Non-pigmented ciliary epithelial cell (primary cell): ENCODE measurements at places on chromosomes 13 and 19.

- no peak for DNase-seq
These were observed 2.9 kb upstream of the C2CD4C start for GRCh38 chr19:411723-412355.

- DNase-seq = no peak
These were observed 1.2 kb downstream of the CIRBP start for GRCh38 chr19:1270213-1270853.

- DNase-seq = no peak
These were observed 15.6 kb upstream of the KCNC3 start for GRCh38 chr19:50344661-50345318.

DNA sequence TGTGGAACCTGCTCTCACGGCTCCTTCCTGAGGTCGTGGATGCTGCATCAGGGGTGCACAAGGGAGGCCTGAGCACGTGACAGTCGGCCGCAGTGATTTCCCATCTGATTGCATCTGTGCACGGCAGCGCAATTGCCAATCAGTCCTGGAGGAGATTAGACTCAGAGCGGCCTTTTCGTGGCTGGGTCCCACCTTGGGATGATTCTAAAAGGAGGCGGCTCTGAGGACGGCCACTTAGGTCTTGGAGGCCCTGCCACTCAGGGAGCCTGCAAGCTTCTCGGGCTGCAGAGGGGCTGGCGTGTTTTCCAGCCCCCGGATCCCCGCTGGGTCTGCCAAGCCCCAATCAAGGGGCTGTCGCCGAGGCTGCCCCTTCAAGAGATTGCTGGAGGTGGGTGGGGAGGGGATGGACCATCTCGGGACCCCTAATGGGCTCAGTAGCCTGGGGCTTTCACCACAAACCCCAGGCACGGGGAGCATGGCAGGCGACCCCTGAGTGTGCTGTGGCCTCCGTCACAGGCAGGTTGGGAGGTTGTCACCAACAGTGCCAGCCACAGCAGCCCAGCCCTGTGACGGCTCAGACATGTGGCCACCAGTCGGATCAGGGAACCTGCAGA is 51.6 kb downstream of the SOX1 start:
- no peak for DNase-seq

DNA sequence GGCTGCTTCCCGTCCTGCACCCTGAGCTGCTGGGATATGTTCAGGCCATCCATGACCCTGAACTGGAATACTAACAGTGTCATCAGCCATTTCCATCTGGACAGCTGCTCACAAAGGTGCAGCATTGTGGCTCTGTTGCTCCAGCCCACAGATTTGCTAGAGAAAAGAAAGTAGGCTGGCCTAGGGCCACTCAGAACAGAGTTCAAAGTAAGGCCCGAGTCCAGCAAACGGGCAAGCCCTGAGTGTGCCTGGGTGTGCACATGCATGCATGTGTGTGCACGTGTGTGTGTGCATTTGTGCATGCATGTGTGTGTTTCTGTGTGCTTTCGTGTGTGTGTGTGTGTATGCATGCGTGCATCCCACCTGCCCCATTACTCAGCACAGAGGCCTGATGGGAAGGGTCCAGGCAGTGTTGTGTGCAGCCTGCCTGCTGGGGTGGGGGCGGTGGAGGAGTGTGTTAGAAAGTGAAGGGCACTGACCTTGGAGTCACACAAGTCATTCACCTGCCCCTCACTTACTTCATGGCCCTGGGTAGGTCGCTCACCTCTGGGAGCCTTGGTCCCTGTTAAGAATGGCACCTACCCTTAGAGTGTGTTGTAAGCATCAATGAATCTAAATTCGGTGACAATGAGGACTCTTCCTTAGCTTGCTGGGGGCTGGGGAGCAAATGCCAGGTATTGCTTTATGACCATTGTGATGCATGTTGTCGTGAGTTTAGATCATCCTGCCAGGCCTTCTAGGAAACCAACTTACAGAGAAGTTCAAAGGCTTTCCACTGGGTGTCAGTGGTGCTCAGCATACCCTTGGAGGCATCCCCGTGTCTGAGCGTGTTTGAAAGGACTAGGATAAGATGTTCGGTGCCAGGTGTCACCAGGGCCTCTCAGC is 53.2 kb downstream of the GPR12 start:
- DNase-seq = no peak

DNA sequence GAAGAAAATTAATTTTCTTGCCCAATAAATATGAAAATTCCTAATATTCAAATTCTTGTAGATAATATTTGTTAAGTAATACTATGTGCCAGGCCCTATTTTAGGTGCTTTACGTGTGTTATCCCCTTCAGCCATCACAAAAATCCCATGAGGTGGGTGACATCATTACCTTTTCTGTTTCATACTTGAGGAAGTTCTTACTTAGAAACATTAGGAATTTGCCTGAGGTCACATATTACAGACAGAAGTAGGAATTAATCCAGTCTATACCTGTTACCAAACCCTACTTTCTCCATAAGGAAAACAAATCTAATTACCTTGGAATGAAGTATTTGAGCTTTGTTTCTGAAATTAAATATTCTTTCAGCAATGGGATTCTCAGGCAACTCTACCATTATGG is 336.1 kb downstream of the GPC6 start:
- DNase-seq = no peak

DNA sequence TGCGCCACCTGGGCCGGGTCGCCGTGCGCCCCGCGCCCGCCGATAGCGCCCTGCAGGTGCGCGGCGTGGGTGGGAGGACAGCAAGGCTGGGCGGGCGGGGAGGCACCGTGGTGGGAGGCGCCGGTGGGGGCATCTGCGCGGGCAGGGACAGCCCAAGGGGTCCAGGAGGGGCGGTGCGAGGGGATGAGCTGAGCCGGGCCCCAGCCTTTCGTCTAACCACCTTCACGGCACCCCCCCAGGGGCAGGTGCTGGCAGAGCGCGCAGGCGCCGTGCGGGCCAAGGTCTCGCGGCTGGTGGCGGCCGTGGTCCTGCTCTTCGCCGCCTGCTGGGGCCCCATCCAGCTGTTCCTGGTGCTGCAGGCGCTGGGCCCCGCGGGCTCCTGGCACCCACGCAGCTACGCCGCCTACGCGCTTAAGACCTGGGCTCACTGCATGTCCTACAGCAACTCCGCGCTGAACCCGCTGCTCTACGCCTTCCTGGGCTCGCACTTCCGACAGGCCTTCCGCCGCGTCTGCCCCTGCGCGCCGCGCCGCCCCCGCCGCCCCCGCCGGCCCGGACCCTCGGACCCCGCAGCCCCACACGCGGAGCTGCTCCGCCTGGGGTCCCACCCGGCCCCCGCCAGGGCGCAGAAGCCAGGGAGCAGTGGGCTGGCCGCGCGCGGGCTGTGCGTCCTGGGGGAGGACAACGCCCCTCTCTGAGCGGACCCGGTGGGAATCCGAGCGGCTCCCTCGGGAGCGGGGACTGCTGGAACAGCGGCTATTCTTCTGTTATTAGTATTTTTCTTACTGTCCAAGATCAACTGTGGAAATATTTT is 3.1 kb downstream of the KISS1R start:
- DNase-seq = no peak

GRCh38 chr13:97130190-97130589 is 91.9 kb upstream of the MBNL2 start:
- DNase-seq = no peak

GRCh38 chr13:34587576-34587975 is 354.5 kb upstream of the NBEA start:
- DNase-seq = no peak

- DNase-seq = no peak
These were observed 16.1 kb upstream of the MADCAM1 start for GRCh38 chr19:480016-480855.
